ENCODE measurements at places on chromosomes 3 and 15.

DNA sequence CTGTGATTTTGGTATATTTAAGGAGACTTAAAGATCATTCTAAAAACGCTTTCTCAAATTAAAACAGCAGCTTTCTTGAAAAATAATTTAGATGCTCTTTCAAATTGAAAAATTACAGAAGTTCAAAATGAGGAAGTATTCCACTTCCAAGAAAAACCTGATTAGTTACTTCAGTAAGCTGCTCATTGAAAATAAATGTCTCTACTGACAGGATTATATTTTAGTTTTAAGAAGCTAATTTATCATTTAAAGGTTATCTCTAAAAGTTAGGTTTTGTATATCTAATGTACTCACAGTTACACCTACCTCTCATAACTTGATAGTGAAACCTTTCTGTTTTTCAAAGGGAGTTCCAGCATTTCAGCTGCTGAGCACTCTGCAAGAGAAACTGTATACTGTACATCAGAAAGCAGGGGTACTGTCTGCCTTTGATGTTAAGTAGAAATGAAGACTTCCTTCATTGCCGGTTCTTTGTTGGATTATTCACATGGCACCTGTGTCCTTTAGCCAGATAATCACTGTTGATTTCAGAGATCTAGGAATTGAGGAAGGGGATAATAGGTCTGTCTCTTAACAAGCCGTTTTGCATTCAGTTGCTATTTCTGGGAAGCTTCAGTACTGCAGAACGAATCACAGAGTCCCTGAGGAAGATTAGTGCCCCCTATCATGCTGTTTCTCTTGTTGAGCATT is 161.6 kb downstream of the TCF12 start:
- DNase-seq = no peak

DNA sequence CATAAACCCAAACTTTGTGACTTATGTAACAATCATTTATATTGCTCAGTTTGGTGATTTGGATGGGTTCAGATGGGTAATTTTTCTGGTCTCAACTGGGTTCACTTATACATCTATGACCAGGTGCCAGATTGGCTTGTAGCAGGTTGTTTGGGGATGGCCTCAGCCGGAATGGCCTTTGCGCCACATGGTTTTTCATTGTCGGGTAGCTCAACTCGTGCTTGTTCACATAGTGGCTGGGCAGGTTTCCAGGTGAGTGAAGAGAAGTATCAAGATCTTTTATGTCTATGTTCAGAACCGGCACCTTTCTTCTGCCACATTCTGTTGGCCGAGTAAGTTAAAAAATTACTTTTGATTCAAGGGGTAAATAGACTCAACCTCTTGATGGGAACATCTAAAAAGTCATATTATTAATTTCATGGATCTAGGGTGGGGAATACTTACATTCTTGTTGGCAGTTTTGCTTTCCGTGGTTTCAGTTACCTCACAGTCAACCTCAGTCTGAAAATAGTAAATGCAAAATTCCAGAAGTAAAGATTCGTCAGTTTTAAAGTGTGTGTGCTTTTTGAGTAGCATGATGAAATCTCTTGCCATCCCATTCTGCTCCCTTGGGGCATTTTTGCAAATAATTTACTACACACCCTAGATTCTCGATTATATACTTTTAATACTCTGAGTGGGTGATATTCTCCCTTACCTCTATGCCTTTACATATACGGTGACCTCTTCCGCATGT is 745.7 kb upstream of the CCDC54 start:
- no peak for DNase-seq

DNA sequence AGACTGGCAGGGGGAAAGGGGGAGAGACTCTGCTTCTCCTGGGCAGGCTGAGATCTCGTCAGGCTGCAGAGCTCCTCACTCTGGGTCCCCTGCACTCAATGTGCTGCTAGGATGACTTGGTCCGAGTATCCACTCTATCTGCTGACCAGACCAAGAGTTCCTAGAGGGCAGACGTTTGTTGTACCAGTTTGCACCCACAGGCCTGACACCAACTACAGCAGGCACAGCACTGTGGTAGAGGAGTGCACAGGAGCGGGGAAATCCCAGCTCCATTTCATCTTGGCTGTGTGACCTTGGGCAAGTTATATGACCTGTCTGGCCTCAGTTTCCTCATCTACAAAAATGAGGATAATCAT is 29.0 kb downstream of the CCDC12 start:
- no peak for DNase-seq

DNA sequence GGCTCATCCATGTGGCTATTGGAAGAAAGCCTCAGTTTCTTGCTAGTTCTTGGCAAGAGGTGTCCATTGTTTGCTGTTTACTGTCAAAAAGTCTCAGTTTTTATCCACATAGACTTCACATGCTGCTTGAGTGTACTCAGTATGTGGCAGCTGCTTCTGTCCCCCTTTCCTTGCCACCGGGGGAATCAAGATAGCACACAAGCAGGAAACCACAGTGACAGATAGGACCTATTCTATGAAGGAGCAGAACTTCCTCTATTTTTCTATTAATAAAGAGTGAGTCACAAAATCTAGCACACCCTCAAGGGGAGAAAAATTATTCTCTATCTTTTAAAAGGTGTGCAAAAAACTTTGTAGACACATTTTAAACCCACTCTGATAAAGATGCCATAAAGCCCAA is 121.4 kb upstream of the GMNC start:
- no peak for DNase-seq

GRCh38 chr3:51982838-51983577 is at the start of gene ACY1:
TSS of gene ACY1 (plus strand) at chr3:51983535. CDS start at chr3:51984065, 530 bp downstream.
- DNase-seq = peak; percentile 36

DNA sequence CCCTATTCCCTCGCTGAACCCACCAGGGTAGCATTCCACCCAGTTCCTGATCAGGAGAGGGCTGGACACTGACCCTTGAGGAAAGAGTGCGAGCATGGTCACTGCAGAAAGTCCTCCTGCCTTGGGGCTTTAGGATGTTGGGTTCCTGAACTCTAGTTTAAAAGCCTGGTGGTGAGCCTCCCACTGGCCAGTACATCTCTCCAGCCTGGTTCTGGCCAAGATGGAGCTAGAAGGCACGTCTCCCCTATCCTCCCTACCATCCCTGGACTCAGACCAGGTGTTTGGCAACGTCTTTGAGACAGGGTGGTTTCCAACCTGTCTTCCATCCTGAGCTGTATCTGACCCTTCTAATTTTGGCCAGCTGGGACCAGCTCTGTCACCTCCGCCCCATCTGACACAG is 31.4 kb downstream of the NBEAL2 start:
- no peak for DNase-seq

GRCh38 chr15:101016581-101016980 is 97.4 kb downstream of the LRRK1 start:
- DNase-seq = no peak

DNA sequence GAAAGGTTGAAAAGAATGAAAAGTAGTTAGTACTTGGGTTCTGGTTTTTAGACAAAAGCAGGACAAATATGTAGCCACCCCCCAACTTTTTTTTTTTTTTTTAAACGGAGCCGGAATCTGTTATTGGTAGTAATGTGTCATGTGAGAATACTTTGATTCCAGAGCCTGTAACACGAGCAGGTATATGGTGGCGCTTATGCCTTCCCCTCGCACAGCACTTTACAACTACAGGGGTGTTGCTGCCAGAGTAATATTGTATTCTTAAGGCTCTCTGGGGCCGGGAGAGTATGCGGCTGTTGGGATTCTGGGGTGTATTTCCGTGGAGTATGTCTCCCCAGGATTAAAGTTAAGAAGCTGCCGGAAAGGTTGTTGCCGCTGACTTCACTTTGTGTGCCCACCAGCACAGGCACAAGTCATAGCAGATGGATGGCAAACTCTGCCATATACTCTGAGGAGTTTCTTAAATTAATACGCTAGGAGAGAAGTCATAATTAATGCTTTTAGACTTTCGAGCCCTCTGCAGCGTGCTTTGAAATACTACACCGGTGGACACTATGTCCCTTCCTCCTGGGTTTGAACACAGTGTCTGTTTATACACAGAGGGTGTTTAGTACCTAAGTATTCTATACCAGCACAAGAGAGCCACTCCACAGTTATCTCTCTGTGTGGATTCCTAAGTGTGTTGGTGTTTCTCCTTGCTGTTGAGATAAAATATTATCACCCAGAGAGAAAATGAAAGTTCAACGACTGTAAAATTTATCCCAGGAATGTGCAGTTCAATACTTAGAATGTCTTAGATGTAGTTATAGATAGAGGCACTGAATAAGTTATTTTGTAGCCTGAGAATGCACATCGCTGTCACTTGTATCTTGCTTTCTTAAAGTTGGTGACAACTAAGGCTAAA is 1.4 kb downstream of the MBNL1 start:
- DNase-seq = no peak

GRCh38 chr3:106294121-106294520 is 425.3 kb upstream of the CBLB start:
- DNase-seq = no peak

DNA sequence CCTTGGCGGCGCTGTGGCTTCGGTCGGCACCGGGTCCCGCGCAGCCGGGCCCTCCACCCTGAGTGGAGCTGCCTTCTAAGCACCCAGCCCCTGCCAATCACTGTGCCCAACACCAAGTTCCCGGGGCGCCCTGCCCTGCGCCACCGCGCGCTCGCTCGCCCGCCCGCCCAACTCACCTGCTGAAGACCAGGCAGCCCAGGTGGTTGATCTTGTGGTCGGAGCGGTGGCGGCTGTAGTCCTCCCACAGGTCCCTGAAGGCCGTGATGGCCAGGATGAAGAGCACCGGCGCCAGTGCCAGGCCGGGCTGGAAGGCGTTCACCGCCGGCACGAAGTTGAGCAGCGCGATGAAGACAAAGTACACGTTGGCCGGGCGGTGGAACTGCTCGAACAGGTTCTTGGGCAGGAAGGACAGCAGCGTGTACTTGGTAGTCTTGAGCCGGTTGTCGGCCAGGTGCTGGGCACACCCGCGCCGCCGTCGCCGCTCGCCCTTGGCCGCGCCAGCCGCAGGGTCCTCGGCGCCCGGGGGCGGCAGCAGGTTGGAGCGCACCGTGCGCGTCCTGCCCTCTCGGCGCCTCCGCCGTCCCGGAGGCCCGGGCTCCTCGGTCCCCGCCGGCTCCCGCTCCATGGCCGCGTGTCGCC is 536 bp downstream of the ATP10A start:
- peak; percentile 38 for DNase-seq

DNA sequence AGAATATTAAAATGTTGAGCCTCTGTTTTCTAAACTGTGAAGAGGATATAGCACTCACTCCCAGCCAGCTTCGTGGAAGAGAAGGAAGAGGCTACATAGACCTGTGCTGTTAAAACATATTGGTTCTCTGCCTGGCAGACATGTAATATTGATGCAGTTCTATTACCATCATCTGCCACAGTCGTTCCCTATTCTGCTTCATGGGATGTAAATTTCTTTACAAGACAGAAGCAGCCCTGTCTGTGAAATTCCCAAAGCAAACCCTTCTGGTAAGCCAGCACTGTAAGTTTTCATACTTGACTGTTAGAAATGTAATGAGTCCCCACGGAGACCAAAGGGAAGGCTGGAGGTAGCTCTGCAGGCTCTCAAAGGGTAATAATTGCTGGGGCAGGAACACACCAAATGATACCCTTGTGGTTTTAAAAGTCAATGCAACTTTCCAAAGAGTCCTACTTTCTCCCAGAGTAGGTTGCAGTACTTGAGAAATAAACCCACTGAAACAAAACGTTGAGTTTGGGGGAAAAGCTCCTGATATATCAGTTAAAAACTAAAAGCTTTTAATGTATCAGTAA is 129.9 kb upstream of the HES1 start:
- no peak for DNase-seq

DNA sequence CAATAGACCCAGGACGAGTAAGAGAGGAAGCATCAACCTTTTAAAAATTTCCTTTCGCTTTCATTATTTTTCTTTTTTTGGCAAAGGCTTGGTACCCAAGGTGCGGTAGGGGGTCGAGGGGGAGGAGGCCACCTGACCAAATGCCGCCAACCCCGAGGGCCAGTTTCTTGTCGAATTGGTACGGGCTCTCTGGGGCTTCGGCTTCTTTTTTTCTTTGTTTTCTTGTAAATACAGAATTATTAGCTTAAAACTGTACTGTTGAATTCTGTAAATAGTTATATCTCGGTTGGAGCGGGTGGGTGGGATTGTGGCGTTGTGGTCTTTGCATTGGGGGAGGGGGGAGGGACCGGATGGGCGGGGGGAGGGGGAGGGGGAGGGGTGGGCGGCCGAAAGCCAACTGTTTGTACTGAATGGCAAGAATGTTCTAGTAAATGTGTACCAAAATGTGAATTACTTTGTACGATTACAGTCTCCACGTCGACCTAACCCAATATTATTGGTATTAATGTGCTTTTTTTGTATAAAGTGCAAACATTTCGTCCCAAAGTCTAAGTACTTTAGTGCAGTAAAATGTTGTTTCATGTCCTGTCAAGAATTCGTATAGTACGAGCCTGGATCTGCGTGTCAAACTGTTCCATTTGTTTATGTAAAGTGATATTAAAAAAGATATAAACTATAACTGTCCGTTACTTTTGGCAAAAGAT is 4.7 kb downstream of the ZIC1 start:
- DNase-seq = no peak

DNA sequence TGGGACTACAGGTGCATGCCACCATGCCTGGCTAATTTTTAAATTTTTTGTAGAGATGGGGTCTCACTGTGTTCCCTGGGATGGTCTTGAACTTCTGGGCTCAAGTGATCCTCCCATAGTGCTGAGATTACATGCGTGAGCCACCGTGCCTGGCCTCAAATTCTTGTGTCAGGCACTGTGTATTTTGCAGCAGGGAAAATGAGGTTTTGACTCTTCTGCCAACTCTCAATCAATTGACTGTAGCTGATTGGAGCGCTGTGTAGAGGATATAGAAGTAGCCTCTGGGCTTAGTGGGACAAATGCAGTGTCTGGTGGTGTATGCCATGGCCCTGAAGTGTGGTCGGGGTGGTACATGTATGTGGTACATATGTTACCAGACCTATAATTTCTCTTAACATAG is 152.3 kb downstream of the FNDC3B start:
- no peak for DNase-seq

DNA sequence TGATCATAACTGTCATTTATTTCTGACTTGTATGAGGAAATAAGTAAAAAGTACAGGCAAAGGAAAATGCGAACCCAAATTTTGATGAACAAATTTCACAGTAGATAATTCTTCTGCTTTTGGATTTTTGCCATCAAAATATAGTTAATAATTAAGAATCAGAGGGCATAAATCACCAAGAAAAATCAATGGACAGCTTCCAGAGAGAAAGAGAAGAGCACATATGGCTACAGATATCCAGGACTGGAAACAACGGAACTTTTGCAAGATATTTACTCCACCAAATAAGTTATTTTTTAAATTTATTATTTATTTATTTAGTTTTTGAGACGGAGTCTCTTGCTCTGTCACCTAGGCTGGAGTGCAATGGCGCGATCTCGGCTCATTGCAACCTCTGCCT is 35.1 kb upstream of the NANOGP8 start:
- no peak for DNase-seq
